NCI-H1436 treated with DMSO at 0.1 percent for 48 hours (cell line): ENCODE measurements at places on chromosomes 4 and X.

GRCh38 chr4:32025851-32026459 is 1305.8 kb downstream of the PCDH7 start:
- DNase-seq, result no peak

GRCh38 chr4:100288161-100288560 is 97.9 kb upstream of the DDIT4L start:
- DNase-seq, result no peak

- DNase-seq, result no peak
Measured at GRCh38 chr4:1043651-1044468, 32.4 kb downstream of the FGFRL1 start.

DNA sequence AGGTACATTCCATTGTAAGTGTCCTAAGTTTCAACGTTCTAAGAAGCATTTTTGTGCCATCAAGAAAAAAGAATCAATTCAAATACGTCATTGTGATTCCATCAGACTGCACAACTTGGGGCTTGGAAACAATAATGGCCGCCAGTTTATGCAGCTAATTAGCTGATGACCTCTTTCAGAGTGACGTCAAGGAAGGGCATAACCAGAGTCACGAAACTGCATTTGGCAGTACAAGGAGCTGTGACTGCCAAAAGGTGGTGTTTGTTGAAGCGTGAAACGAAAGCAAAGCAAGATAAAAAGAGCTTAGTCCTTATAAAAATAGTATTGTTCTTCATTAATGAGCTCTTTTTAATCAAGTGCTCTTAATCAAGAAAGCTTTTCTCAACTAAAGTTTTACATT is 81.1 kb upstream of the SH3RF1 start:
- DNase-seq, result no peak

DNA sequence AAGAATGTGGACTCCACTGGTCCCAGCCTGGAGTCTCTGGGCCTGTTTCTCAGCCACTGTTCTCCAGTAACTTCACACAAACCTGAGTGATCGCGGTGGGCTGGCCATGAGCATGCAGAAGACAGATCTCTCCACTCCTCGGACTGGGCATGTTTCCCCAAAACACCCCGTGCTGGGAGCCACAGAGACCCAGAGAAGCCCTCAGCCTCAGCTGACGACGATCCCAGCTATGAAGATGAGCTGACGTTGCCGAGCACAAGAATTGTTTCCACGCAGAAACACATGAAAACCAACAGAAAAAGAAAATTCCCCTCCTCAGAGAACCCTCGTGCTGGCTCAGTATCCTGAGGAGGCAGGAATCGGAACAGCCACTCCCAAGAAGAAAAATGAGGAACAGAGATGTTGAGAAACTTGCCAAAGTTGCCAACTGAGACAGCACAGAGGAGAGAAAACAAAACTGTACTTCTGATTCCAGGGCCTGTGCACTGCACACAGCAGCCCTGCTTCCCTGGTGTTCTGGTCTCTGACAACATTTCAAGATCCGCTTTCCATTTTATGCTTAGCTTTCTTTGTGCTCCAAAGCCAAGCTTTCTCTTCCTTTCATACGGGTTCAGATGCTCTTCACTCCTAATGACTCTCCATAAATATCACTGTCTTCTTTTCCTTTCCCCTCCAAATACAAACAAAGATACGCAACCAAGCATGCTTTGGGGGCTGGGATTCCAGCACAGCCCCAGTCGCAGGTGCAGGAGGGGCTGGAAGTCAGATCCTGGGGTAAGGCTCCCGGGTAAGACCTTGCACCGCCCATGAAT is 81.4 kb downstream of the IRF2 start:
- DNase-seq, result no peak

DNA sequence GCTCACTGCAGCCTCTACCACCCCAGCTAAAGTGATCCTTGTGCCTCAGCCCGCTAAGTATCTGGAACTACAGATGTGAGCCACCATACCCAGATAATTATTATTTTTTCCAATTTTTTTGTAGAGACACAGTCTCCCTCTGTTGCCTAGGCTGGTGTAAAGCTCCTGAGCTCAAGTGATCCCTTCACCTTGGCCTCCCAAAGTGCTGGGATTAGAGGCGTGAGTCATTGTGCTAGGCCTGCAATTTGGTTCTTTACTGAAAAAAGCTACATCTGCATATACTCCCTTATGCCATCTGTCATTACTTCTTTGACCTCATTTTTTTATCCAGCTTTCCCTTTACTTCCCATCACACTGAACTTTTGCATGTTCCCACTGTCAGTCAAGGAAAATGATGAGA is 2012.4 kb upstream of the IGFBP7 start:
- DNase-seq, result no peak

GRCh38 chrX:40175511-40176350 is 78.0 kb upstream of the BCOR start:
- DNase-seq, result no peak
